ENCODE measurements at places on chromosomes 4 and X. TPM values are rescaled to one million over a fixed set of nuclear protein-coding genes. Genes with fewer than 3 reads are reported as not detected.

GRCh38 chr4:538542-539142, 37.5 kb downstream of the TMEM271 start:
- DNase-seq = no peak

- no peak for DNase-seq
These were observed 38.1 kb upstream of the NOCT start for GRCh38 chr4:138977524-138977923.

- DNase-seq = no peak
These were observed 40.6 kb downstream of the ARHGAP10 start for GRCh38 chr4:147772459-147772969.

GRCh38 chr4:55439023-55439422, 43.3 kb downstream of the TMEM165 start:
- no peak for DNase-seq

DNA sequence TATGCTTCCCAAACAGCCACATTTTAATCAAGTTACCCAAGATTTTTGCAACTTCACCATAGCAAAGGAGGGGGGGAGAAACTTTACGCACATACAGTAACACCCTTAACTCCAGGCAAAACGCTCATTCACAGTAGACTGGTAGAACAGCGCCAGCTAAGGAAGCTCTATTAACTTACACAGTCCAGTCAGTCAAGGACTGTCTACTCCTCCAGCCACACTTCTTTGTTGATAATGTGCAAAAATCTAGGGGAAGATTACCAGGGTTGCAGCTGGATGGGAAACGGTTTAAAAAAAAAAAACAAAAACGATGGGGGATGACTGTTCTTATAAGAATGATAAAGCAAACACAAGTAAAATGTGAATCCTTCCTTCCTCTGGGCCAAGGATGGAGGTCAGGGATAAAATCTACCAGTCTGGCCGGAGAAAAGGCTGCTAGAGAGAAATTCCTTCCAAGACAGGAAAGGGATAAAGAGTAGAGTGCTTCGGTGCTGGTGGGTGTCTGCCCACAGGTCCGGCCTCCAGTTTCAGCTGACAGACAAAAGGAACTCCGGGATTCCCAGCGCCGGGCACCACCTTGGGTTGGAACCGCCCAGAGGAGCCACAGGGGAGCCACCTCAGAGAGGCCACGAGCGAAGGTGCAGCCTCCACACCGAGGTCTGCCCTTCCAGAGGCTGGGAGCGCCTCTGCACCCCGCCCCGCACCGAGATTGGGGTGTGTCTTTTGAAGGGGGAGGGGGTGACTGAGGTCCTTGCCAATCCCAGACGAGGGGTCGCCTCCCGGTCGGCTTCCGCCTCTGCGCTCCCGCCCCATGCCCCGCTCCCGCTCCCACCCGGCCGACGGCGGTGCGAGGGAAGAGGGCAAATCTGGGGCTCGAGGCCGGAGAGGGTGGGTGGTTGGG, 811 bp downstream of the ANKRD50 start:
- no peak for DNase-seq

The EPHA5 gene
- not detected for total RNA-seq

The HTR2C gene
- not detected for total RNA-seq

The CCNA2 gene
- 2.0 TPM for total RNA-seq

The PHEX gene
- total RNA-seq = 0.49 TPM

The DDIT4L gene
- not detected for total RNA-seq

The TMPRSS11F gene
- not detected for total RNA-seq
